Activated T-cell treated with anti-CD3 and anti-CD28 coated beads for 4 hours (primary cell): ENCODE measurements at places on chromosomes 12 and 14.
A peak's percentile ranks its signal among the peaks of the same experiment; 100 is the strongest.

DNA sequence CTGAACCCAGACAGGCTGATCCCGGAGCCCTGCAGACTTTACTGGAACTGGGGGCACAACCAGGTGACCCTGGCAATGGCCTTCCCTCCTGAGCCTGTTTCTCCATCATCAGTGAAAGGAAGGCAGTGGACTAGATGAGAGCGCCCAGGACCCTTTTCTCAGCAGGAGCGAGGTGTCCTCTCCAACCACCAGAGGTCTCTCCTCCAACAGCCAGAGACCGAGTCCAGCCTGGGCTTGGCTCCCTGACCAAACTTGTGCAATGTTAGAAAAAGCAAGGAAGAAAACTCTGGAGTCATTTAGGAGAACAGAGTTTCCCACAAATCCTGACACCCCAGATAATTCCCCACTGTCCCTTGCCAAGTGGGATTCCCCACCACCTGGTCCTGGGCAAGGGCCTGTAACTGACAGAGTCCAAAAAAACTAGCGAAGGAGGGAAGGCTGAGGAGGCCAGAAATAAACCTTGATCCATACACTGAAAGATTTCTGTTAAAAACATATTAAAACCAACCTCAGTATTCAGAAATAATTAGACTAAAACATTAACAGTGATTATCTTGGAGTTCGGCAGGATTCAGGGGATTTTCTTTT, 9.0 kb downstream of the RPS6KL1 start:
- no peak for DNase-seq

GRCh38 chr12:58491306-58491705, 429.0 kb downstream of the LRIG3 start:
- no peak for DNase-seq

DNA sequence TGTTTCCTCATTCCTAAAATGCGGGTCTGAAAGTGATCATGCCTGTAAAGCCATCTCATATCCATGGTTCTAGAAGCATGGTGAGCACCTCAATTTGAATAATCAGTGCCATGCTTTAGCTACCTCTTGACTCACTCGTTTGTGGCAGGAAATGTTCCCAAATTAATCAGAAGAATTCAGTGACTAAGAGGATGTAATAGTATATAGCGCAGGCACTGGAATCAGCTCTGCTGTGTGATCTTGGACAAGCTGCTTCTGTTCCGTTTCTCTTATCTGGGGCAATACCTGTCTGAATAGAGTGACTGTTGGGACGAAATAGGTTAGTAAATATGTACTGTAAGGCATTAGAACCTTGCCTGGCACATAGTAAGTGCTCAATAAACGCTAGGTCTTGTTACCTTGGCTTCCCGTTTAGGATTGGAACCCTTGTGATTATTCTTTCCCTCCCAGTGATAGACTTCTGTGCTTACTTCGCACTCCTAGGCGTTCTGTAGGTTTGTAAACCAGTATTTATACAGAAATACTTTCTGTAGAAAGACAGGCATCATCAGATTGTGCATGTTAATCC, 820 bp upstream of the SMAGP start:
- no peak for DNase-seq

- DNase-seq: peak; percentile 17
Observed at GRCh38 chr12:54549774-54550451, 512 bp downstream of the PDE1B start.

DNA sequence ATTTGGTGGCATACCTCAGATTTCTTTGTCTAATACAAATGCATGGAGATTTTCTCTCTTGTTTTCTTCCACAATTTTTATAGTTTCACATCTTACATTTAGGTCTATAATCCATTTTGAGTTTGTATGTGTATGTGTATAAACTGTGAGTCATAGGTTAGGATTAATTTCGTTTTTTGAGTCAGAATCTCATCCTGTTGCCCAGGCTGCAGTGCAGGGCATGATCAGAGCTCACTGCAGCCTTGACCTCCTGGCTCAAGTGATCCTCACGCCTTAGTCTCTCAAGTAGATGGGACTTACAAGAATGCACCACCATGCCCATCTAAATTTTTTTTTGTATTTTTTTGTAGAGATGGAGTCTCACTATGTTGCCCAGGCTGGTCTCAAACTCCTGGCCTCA, 71.6 kb downstream of the OTOGL start:
- no peak for DNase-seq

GRCh38 chr12:31006416-31007152, 67.1 kb upstream of the DDX11 start:
- no peak for DNase-seq

- no peak for DNase-seq
Observed at GRCh38 chr14:50225974-50226297, 5.4 kb downstream of the SOS2 start.

DNA sequence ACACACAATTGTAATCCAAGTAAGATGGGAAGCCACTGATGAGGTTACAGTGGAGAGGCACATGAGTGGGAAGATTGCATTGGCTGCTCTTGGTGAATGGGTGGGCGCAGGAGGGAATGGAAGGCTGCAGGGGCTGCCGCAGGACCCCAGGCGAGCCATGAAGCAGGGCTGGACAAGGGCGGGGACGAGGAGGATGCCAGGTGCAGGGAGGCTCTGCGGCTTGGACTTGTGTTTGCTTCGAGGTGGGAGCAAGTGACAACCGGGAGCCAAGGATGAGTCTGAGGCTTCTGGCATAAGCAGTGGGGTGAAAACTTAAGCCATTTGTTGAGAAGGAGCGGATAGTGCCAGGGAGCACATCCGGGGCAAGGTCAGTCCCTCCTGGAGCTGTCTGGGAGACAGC, 115.0 kb downstream of the TSPAN9 start:
- no peak for DNase-seq

DNA sequence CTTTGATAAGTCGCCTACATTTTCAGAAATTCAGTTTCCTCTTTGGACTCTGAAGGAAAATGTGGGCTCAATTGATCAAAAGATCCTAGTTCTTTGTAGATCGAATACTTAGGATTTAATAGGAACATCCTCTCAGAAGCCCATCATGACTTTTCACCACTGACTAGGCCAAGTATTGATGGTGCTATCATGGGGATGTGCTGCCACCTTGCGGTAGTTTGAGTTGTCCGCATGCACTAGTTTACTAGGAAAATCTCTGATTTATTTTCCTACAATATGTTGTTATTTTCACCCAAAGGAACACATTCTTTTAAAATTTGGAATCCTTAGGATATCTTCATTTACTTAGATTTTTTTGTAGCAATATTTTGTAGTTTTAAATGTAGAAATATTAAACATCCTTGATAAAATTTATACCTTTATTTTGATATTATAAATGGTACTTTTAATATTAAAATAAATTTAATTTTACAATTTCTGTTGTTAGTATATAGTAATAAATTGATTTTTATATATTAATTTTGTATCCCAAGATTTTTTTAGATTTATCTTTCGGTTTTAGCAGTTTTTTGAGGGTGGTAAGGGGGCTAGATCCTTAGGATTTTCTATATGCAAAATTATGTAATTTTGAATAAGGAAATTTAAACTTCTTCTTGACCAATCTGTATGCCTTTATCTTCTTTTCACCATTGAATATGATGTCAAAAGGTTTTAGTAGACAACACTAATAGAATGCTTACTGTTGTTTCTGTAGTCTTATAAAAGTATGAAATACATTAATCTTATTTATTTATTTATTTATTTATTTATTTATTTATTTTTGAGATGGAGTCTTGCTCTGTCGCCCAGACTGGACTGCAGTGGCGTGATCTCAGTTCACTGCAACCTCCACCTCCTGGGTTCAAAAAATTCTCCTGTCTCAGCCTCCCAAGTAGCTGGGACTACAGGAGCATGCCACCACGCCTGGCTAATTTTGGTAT, 52.9 kb upstream of the OR9K2 start:
- peak; percentile 81 for DNase-seq

DNA sequence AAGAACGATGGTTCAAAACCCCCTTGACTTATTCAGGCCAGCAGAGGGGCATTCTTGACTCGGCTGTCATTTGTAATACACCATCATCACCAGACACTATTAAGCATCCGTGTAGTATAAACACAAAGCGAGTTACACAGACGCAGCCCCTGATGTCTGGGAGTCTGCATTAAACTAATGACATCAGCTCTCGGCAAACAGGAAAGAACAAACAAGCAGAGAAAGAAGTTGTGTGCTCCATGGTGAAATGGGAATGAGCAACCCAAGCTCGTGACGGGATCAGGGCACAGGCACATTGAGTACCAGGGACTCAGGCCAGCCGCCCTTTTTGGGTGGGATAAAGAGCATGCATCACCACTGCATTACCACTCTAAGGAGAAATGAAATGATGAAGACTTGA, 460.1 kb downstream of the MED13L start:
- no peak for DNase-seq

GRCh38 chr12:131035245-131035681, 81.6 kb downstream of the ADGRD1 start:
- no peak for DNase-seq

- DNase-seq: no peak
Observed at GRCh38 chr14:95056476-95056875, 100.9 kb downstream of the DICER1 start.
